ENCODE measurements at places on chromosomes 3 and 15. TPM values are rescaled to one million over a fixed set of nuclear protein-coding genes. Genes with fewer than 3 reads are reported as not detected.

DNA sequence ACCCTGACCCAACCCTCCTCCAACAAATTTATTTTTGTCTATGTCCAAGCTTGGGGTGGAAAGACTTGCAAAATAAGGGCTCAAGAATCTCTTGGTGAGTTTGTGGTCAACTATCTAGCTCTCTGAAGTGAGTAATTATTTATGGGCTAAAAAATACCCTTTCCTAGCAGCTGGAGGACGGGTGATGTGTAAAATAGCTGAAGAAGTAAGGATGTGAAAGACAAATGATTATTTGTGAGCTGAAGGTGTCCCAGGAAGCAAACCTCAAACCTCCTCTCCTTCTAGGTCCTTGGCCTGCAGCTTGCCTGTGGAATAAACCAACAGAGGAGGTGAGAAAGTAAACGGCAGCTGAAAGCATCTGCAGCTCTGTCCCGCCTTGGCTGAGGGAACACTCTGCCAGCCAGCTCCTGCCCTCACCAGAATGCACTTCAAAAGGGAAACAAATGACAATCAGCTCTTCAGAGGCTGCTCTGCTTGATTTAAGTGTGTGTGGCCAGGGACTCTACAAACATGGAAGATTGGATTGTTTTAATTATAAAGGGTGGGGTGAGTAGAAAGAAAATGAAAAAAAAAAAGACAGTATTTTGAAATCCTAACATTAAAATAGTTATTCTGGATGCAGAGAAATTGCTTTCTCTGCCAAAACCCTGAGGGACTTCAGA, 60.3 kb downstream of the TM4SF4 start:
- no peaks in the 10 kb centered on the region for H3K27me3 ChIP-seq
- H3K4me3 ChIP-seq, result peak overlapping the region; percentile 16
- H3K4me1 ChIP-seq, result peaks cover 90% of the 10 kb centered on the region
- H3K36me3 ChIP-seq, result peaks cover 4% of the 10 kb centered on the region

DNA sequence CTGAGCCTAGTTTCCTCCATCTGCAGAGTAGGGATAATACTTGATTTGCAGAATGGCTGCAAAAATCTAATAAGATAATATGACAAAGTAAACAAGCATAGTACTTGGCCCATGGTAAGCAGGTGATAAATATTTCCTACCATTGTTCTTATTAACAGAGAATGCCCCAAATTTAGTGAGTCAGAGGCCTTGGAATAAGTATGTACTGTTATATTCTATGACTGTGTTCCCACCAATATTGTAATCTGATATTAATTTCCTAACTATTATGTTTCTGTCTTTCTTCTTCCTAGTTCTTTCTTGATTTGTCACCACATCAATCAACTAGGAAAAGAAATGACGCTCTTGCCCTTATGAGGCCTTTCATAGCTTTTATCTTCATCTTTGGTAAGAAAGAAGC, 178.4 kb upstream of the SLC2A2 start:
- H3K27ac ChIP-seq, result no peak overlapping the region
- no peak overlapping the region for H3K4me3 ChIP-seq
- H3K36me3 ChIP-seq, result no peaks in the 10 kb centered on the region
- no peak for DNase-seq
- no peaks in the 10 kb centered on the region for H3K4me1 ChIP-seq

- no peaks in the 10 kb centered on the region for H3K27me3 ChIP-seq
- no peaks in the 10 kb centered on the region for H3K36me3 ChIP-seq
- H3K27ac ChIP-seq, result peak overlapping the region; percentile 84
- H3K4me1 ChIP-seq, result peaks cover 10% of the 10 kb centered on the region
Measured at GRCh38 chr3:115146032-115146417, 1.1 kb downstream of the ZBTB20 start.

Gene TSEN2
- total RNA-seq, result 22.0 TPM

Gene FSTL1
- total RNA-seq, result 9.2 TPM

DNA sequence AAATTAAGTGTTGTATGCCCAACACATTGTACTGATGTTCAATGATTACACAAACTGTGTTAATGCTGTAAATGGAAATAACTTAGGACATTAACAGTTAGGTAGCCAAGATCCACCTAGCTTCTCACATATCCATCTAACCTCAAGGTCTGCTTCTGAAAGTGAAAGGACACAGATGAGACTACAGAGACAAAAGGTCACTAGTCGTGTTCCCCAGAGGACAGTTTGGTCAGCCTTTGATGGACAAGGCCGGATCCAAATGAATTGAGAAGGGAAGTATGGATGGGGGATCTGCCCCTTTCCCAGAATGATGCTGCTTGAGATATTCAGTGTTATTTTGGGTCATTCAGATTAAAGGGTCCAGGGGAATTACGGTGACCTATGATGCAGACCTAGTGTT, 17.2 kb downstream of the ALDH1A2 start:
- H3K27me3 ChIP-seq, result peaks cover 5% of the 10 kb centered on the region
- H3K27ac ChIP-seq, result no peak overlapping the region
- H3K4me3 ChIP-seq, result no peak overlapping the region
- H3K4me1 ChIP-seq, result no peaks in the 10 kb centered on the region
- no peaks in the 10 kb centered on the region for H3K36me3 ChIP-seq

DNA sequence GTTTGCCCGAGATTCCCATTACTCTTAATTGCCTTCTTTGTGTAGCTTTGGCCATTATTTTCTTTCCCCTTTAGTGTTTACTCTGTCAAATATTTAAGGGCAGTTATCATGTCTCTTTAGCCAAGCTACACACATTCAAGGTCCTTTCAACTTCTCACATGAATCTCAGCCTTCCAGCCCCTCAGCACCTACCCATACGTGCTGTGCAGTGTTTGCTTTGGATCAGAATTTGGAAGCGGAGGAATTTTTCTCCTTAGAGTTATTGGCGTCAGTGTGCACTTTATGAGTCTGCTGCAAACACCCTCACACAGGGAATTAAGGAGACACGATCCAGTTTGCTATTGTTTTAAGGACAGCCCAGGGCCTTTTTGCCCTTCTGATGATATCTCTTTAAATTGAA, 231.6 kb downstream of the CACNA2D3 start:
- H3K4me1 ChIP-seq, result no peaks in the 10 kb centered on the region
- no peaks in the 10 kb centered on the region for H3K36me3 ChIP-seq
- no peak for DNase-seq
- no peak overlapping the region for H3K4me3 ChIP-seq
- H3K27ac ChIP-seq, result no peak overlapping the region

DNA sequence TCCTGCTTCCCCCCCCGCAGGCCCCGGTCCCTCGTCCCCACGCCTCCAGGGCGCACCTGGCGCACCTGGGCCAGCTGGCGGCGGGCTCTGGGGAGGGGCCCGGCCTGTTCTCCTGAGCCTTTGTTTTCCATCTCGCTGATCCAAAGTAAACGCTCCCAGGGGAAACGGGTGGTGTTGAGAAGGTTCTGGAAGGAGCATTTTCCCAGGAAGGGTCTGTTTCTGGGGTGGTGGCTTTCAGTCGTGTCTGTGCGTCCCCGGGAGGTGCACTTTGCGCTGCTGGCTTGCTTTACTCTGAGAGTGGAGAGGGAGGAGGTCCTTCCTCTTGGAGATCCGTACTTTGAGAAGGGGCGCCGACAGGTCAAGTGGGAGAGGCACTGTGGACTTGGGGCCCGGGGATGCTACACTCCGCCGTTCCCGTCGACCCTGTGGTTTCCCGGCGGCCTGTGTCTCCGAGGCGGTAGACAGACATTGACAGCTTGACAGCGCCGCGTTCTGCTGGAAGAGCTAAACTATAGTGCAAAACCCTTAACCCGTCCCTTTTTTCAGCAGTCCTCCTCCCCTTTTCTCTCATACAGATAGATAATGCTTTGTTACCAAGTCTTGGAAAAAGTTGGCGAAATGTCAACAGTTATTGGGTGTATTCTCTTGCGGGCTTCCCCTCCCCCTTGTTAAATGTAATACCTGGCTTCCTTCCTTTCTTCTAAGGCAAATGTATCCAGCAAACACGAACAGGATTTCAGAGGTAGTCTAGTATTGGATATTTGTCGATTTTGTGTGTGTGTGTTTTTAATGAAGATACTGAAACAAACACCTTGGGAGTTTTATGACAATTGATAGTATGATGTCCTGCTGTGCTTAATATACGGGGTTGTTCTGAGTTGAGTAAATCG, 6.5 kb downstream of the TPM1 start:
- no peaks in the 10 kb centered on the region for H3K36me3 ChIP-seq
- no peaks in the 10 kb centered on the region for H3K27me3 ChIP-seq
- no peak for DNase-seq
- H3K4me3 ChIP-seq, result peak overlapping the region; percentile 90

DNA sequence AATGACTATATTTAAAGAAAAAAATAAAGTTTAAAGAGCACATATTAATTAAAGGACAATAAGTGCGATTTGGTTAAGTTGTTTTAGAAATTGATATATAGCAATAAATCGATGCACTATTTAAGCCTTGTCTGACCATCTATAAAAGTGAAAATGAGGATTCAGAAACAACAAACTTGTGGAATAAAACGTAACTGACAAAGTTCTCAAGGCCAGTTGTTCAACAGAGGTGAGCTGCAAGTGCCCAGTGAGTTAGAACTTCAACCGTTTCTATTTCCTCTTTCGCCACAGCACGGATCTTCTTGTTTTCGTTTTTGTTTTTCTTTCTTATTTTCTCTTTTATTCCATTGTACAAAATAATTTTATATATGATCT, 724.9 kb upstream of the ARRDC4 start:
- peaks cover 6% of the 10 kb centered on the region for H3K4me1 ChIP-seq
- no peak overlapping the region for H3K27ac ChIP-seq
- no peaks in the 10 kb centered on the region for H3K36me3 ChIP-seq
- H3K4me3 ChIP-seq, result peak overlapping the region; percentile 18
- H3K27me3 ChIP-seq, result no peaks in the 10 kb centered on the region
- no peak for DNase-seq

- no peak for DNase-seq
- H3K27ac ChIP-seq, result no peak overlapping the region
- H3K4me3 ChIP-seq, result no peak overlapping the region
- H3K4me1 ChIP-seq, result no peaks in the 10 kb centered on the region
Measured at GRCh38 chr3:161740421-161740820, 243.8 kb downstream of the OTOL1 start.

DNA sequence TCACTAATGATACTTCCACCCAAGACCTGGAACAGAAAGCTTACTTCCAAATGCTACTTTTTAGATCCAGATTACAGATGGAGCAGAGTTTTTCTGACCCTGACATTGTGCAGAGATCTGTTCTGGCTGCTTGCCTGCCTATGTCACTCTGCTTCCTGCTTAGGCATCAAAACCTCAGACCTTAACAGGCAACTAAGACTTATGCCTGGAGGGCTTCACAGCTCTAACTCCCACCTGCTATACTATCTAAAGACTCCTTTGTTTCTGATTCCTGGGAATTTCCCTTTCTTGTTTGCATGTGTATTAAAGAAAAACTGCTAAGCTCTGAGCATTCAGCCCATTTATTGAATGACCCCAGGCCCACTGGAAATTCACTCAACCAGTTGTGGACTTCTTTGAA, 157.4 kb upstream of the NPHP3 start:
- H3K4me3 ChIP-seq, result no peak overlapping the region
- no peaks in the 10 kb centered on the region for H3K36me3 ChIP-seq
- no peak overlapping the region for H3K27ac ChIP-seq
- DNase-seq, result no peak
- no peaks in the 10 kb centered on the region for H3K27me3 ChIP-seq

DNA sequence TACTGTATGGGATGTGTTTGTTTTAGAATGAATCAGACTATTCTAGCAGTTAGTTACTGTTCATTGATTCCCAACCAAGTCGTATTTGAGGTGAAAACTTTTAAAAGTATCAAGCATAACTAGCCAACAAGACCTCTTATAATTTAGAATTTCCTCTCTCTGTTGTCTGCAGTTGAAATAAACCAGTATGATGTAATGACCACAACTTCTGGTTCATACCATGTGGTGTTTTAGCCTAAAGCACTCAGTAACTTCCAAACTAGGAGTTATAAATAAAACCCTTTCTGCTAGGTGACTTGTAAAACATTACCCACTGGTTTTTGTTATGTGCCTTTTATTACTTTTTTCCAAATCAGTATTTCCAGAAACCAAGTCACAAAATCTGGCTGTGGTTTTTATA, 19.8 kb upstream of the P2RY12 start:
- H3K27ac ChIP-seq, result no peak overlapping the region
- H3K4me1 ChIP-seq, result no peaks in the 10 kb centered on the region
- DNase-seq, result no peak
- no peaks in the 10 kb centered on the region for H3K27me3 ChIP-seq
- no peak overlapping the region for H3K4me3 ChIP-seq
- no peaks in the 10 kb centered on the region for H3K36me3 ChIP-seq
